Stimulated activated CD8-positive, alpha-beta memory T cell treated with anti-CD3 and anti-CD28 coated beads, Interleukin-7, amount 100 ng/mL, for 48 hours (primary cell): ENCODE measurements at places on chromosomes 16 and 17.

GRCh38 chr17:68248199-68248825 lies 469 bp downstream of the AMZ2 start:
- DNase-seq: no peak

DNA sequence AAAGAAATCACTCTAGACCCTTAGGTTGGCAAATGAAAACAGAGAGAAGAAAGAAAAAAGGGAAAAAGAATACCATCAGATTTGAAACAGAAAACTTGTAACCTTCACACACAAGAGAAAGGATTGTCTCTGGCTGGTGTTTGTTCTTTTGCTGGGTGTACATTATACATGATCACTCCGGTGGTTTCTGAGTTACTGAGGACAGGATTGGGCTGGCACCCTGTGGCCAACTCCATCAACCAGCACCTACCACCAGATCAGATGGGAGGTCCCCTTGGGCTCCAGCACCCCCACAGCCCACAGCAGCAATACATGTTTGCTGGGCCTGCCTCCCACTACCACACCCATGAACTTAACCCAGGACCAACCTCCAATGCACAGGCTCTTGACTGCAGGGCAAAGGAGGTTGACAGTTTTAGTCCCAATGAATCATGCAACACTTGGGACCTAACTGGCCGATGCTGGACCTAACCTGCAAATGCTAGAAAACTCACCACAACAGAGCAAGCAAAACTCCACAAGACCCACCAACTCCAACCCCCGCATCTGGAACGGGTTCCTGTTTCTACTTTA lies 308.3 kb downstream of the SOX9 start:
- DNase-seq: no peak

DNA sequence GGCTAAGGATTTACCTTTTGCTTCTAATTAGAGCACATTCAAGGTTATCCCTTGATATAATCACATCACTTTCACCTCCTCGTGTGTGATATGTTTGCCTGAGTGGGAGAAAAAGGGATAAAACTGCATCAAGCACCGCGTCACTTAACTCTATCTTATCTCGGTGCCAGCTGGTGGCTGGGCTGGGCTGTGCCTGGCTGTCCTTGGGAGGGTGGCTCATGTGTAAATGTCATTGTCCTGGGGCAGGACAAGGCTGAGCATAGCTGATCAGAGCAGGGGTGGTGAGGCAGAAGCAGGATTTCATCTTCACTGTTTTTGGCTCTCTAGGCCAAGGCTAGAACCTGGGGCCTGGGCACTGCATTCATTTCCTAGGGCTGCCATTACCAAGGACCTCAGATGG lies 105.3 kb downstream of the RAP1GAP2 start:
- no peak for DNase-seq

DNA sequence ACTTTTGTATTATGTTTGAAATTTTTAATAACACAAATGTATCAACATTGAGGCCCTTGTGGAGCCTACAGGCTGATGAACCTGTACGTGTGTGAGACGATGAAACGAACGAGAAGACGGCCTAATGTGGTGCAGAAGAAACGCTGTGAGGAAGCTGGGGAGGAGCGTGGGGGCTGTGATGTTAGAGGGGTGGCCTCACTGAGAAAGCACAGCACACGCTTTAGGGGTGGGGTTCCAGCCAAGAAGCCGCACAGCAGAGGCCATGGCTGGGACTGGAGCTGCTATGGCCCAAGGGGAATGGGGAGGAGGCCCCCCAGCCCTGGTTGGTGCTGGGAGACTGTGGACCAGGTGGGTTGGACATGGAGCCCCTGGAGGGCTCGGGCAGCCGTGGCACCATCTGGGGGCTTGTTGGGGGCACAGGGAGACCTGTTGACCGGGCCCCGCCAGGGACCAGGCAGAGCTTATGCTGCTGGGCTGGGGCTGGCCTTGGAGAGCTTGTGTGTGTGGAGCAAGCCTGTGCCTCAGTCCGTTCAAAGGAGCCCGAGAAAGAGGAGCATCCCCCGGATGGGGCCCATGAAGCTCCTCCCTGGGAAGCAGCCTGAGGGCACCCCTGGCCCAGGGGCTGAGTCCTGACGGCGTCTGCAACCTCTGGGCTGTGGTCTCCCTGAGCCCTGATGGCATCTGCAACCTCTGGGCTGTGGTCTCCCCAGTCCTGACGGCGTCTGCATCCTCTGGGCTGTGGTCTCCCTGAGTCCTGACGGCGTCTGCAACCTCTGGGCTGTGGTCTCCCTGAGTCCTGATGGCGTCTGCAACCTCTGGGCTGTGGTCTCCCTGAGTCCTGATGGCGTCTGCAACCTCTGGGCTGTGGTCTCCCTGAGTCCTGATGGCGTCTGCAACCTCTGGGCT lies 44.7 kb downstream of the METRNL start:
- DNase-seq: no peak
